Activated T-cell treated with anti-CD3 and anti-CD28 coated beads, Interleukin-2, amount 50 U/mL, for 4 hours (primary cell): ENCODE measurements at places on chromosomes 12 and 14. TPM values are rescaled to one million over a fixed set of nuclear protein-coding genes. Genes with fewer than 3 reads are reported as not detected.

The SLC2A3 gene
- 117 TPM for total RNA-seq

The RNASE1 gene
- total RNA-seq: 0.78 TPM

The BEGAIN gene
- 0.53 TPM for total RNA-seq

The CLEC12A gene
- not detected for total RNA-seq

The RACGAP1 gene
- total RNA-seq: 25.6 TPM

The PRB2 gene
- not detected for total RNA-seq

The MYO1H gene
- not detected for total RNA-seq

The POMT2 gene
- total RNA-seq: 18.0 TPM
